ENCODE measurements at places on chromosomes 7 and 10. TPM values are rescaled to one million over a fixed set of nuclear protein-coding genes. Genes with fewer than 3 reads are reported as not detected.

DNA sequence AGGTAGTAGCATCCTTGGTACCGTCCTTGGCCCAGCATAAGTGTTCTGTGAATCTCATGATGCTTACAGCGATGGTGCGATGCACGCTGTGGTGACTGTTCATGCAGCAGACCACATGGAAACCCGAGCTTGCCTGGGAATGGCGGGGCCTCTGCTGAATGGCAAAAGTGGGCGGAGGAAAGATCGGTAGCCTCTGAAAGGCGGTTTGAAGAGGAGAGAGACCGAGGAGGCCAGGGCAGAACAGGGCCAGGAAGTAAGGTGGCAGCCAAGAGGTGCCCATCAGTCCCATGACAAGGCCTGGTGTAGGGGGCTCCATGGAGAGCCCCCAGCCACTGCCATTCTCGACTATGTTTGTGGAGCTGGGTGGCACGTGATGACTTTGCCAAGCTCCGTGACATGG is 33.2 kb upstream of the CNPY1 start:
- H3K27ac ChIP-seq, result no peak overlapping the region
- H3K36me3 ChIP-seq, result no peaks in the 10 kb centered on the region
- H3K4me1 ChIP-seq, result no peaks in the 10 kb centered on the region
- DNase-seq, result no peak
- no peaks in the 10 kb centered on the region for H3K27me3 ChIP-seq

GRCh38 chr7:141436139-141436538 is 115.1 kb upstream of the AGK start:
- DNase-seq, result no peak
- no peak overlapping the region for H3K4me3 ChIP-seq
- H3K27ac ChIP-seq, result no peak overlapping the region
- H3K4me1 ChIP-seq, result no peaks in the 10 kb centered on the region
- H3K36me3 ChIP-seq, result no peaks in the 10 kb centered on the region
- no peaks in the 10 kb centered on the region for H3K27me3 ChIP-seq

- no peak overlapping the region for H3K4me3 ChIP-seq
- peaks cover 40% of the 10 kb centered on the region for H3K4me1 ChIP-seq
- H3K27me3 ChIP-seq, result no peaks in the 10 kb centered on the region
- H3K27ac ChIP-seq, result peak overlapping the region; percentile 64
- no peak for DNase-seq
These were observed 29.5 kb downstream of the ZNF775 start for GRCh38 chr7:150408393-150409299.

GRCh38 chr10:116723428-116724281 is 18.7 kb downstream of the HSPA12A start:
- H3K27ac ChIP-seq, result no peak overlapping the region
- peaks cover 7% of the 10 kb centered on the region for H3K27me3 ChIP-seq
- H3K4me1 ChIP-seq, result peaks cover 20% of the 10 kb centered on the region
- DNase-seq, result peak; percentile 77
- no peaks in the 10 kb centered on the region for H3K36me3 ChIP-seq

DNA sequence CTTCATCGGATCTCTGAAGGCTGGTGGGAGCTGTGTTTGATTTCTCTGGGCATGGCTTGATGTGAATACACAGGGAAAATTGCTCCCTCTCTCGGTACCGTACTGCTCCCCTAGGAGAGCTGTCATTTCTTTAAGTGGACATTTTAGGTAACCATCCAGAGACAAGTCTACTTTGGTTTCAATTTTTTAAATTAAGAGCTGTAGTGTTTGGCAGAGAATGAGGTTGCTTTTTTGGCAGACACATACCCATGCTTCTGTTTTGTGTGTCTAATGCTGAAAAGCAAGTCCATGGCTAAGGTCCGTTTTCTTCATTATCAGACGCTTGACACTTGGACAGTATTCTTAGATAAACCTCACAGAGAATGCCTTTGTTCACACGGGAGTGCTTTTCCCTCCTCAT is 61.3 kb upstream of the TRIL start:
- no peaks in the 10 kb centered on the region for H3K4me1 ChIP-seq
- H3K27ac ChIP-seq, result no peak overlapping the region
- no peaks in the 10 kb centered on the region for H3K36me3 ChIP-seq
- no peak overlapping the region for H3K4me3 ChIP-seq
- no peaks in the 10 kb centered on the region for H3K27me3 ChIP-seq

- H3K27me3 ChIP-seq, result no peaks in the 10 kb centered on the region
- no peak overlapping the region for H3K27ac ChIP-seq
- H3K4me3 ChIP-seq, result no peak overlapping the region
These were observed 187.5 kb downstream of the GPAM start for GRCh38 chr10:111996103-111996502.

GRCh38 chr10:128864554-128865295 is 602.3 kb upstream of the MGMT start:
- H3K36me3 ChIP-seq, result no peaks in the 10 kb centered on the region
- no peak overlapping the region for H3K27ac ChIP-seq
- no peaks in the 10 kb centered on the region for H3K27me3 ChIP-seq
- DNase-seq, result no peak

- H3K27me3 ChIP-seq, result no peaks in the 10 kb centered on the region
- no peak for DNase-seq
- no peak overlapping the region for H3K4me3 ChIP-seq
- no peaks in the 10 kb centered on the region for H3K4me1 ChIP-seq
- H3K36me3 ChIP-seq, result no peaks in the 10 kb centered on the region
- H3K27ac ChIP-seq, result no peak overlapping the region
These were observed 161.2 kb downstream of the PCLO start for GRCh38 chr7:83001362-83002040.

The TMEM254 gene
- 11.1 TPM for total RNA-seq

The CCDC186 gene
- total RNA-seq, result 51.1 TPM

GRCh38 chr10:5542100-5542499 is 17.3 kb downstream of the CALML3 start:
- DNase-seq, result no peak
- H3K4me3 ChIP-seq, result no peak overlapping the region
- no peaks in the 10 kb centered on the region for H3K36me3 ChIP-seq
- H3K27me3 ChIP-seq, result no peaks in the 10 kb centered on the region
- no peak overlapping the region for H3K27ac ChIP-seq
- no peaks in the 10 kb centered on the region for H3K4me1 ChIP-seq

DNA sequence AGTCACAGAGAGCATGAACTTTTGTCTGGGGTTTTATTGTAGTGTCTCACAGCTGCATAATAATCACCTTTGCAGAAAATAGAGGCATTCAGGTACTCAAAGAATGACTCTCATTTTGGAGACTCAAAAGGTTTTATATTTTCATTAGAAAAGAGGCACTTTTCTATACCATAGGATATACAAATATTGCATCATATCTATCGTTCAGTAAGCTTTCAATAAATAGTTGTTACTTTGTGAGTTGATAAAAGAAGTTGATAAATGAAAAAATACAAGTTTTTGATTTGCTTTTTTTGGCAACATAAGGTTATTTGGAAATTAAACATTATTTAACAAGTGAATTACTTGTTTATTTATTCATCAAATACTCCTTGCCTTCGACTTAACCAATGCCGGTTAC is 279.9 kb downstream of the ARL4A start:
- no peaks in the 10 kb centered on the region for H3K4me1 ChIP-seq
- no peaks in the 10 kb centered on the region for H3K27me3 ChIP-seq
- no peak overlapping the region for H3K4me3 ChIP-seq
- no peaks in the 10 kb centered on the region for H3K36me3 ChIP-seq
- no peak overlapping the region for H3K27ac ChIP-seq
- DNase-seq, result no peak

The STEAP1 gene
- not detected for total RNA-seq

DNA sequence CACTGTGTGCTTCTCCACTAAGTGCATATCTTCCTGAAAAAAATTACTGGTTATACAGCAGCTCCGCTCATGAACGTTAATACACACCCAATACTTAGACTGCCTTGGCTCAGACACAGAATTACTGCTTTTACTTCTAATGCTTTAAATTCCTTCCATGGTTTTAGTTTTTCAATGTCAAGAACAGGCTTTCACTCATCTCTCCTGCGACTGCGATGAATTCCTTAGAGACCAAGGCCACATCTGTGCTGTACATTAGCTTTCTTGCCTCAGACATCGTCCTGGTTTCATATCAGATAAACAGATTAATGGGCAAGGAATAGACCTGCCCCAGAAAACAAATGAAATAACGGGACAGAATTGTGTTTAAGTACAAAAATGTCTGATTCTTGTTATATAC is 120.2 kb downstream of the CYP26A1 start:
- no peak overlapping the region for H3K27ac ChIP-seq
- H3K36me3 ChIP-seq, result no peaks in the 10 kb centered on the region
- no peaks in the 10 kb centered on the region for H3K4me1 ChIP-seq
- no peak overlapping the region for H3K4me3 ChIP-seq

DNA sequence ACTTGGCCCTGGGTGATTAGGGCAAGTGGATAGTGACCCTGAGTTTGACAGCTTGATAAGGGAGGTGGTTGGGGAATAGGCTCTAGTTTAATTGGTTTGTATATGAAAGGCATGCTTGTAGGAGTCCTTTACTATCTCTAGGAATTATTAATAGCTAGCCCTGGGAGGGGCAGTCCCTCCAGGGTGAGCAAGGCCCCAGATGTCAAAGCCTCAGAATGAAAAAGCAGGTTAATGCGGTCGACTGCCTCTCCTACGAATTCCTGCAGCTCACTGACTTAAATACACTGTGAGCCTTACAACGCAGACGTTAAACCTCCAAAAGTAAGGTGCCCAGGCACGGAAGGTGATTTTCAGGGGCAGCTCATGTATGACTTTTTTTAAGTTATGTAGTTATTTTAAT is 5.2 kb upstream of the BTBD16 start:
- no peak overlapping the region for H3K4me3 ChIP-seq
- no peaks in the 10 kb centered on the region for H3K27me3 ChIP-seq
- no peak overlapping the region for H3K27ac ChIP-seq
- H3K36me3 ChIP-seq, result no peaks in the 10 kb centered on the region

DNA sequence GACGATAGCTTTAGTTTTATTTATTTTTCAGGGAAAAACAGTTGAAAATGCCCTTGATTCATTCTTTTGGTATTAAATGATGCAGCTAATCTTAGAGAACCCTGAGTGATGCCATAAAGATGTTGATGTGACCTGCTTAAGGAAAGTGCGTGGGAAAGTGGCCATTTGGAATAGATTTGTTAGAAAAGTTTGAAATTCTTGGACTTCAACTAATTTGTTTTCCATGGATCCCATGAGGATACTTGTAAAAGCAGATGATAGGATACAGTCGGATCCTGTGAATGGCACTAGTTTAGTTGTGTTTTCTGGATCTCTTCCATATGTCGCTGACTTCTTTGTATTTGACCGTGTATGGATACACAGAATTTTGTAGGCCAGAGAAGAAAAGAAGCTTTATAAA is 69.0 kb downstream of the SEPTIN7 start:
- peaks cover 35% of the 10 kb centered on the region for H3K36me3 ChIP-seq
- DNase-seq, result no peak
- H3K4me1 ChIP-seq, result no peaks in the 10 kb centered on the region
- H3K27ac ChIP-seq, result no peak overlapping the region
- no peak overlapping the region for H3K4me3 ChIP-seq

DNA sequence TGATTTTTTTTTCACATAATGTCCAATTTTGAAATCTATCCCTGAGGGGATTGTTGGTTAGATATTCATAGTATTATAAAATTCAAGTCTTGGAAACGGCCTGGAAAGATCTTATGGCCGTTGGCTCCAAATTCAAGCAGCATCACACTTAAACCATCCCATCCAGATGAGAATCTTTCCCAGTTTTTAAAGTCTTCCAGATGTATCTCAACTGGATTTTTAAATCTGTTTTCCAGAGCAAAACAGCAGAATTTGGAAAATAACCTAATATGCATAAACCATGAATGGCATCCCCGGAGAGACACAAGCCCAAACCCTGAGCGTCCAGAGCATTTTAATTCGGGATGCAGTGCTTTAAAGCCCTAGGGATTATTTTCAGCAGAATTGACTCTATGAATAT is 208.2 kb upstream of the PRKCQ start:
- H3K27ac ChIP-seq, result no peak overlapping the region
- DNase-seq, result no peak
- no peaks in the 10 kb centered on the region for H3K27me3 ChIP-seq
- H3K36me3 ChIP-seq, result no peaks in the 10 kb centered on the region
- H3K4me3 ChIP-seq, result no peak overlapping the region

GRCh38 chr7:22358820-22359697 is 2.1 kb upstream of the RAPGEF5 start:
- H3K4me1 ChIP-seq, result peaks cover 8% of the 10 kb centered on the region
- H3K4me3 ChIP-seq, result no peak overlapping the region
- H3K27me3 ChIP-seq, result peaks cover 6% of the 10 kb centered on the region
- H3K27ac ChIP-seq, result no peak overlapping the region

DNA sequence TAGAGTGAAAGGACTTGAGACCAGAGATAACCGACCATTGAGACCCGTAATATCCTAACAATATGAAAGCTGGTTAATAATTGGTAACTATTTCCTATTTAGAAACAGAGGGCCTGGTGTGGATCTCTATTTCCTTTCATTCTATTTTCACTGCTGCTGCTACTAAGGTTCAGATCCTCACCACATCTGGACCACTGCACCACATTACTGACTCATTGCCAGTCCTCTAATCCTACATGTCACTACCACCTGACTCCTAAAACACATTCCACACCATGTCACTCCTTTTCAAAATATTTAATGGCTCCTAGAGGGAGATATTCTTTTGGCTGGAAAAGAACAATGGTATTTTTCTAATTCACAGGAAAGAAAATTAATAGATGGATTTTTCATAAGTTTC is 6.4 kb downstream of the USP54 start:
- DNase-seq, result no peak
- H3K27ac ChIP-seq, result no peak overlapping the region
- H3K27me3 ChIP-seq, result no peaks in the 10 kb centered on the region
- H3K4me1 ChIP-seq, result no peaks in the 10 kb centered on the region

- H3K36me3 ChIP-seq, result no peaks in the 10 kb centered on the region
- no peaks in the 10 kb centered on the region for H3K27me3 ChIP-seq
- H3K27ac ChIP-seq, result no peak within 1 kb of the TSS
- no peaks in the 10 kb centered on the region for H3K4me1 ChIP-seq
These were observed at the start of gene CPA4 for GRCh38 chr7:130292682-130293257. TSS of gene CPA4 (plus strand) at chr7:130293161. CDS start at chr7:130293181, 20 bp downstream.

The STEAP4 gene
- 0.18 TPM for total RNA-seq

The NXPH1 gene
- total RNA-seq, result not detected

GRCh38 chr7:10325395-10325794 is 648.3 kb upstream of the PHF14 start:
- H3K27ac ChIP-seq, result no peak overlapping the region
- no peak for DNase-seq
- H3K4me3 ChIP-seq, result no peak overlapping the region
- no peaks in the 10 kb centered on the region for H3K4me1 ChIP-seq
- H3K36me3 ChIP-seq, result no peaks in the 10 kb centered on the region

The CTAGE4 gene
- not detected for total RNA-seq

- H3K36me3 ChIP-seq, result no peaks in the 10 kb centered on the region
- peak; percentile 41 for DNase-seq
- H3K27ac ChIP-seq, result peak within 1 kb of the TSS; percentile 22
- peaks cover 32% of the 10 kb centered on the region for H3K4me1 ChIP-seq
These were observed at the start of gene RGS10 for GRCh38 chr10:119542357-119542987. TSS of gene RGS10 (minus strand) at chr10:119542719. CDS start at chr10:119542638, 81 bp downstream.

DNA sequence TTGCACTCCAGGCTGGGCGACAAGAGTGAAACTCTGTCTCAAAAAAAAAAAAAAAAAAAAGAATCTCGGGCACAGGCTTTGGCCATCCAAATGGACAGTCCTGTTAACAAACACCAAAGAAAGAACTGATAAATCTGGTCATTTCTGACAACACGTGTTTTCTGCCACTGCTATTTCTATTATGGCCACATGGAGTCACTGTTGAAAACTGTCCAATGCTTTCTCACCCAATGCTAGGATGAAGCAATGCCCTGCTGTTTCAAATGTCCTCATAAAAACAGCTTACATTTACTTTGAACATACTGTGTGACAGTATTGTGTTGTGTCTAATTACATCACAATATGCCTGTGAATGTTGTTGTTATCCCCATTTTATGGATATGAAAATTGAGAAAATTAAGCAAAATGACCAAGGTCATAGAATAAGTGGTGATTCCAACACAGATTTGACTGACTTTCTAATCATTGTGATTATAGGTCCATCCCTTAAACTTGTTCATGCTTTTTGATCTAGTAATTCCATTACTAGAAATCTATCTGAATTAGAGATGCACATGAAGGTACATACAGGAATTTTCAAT is 19.9 kb upstream of the MAP3K8 start:
- no peaks in the 10 kb centered on the region for H3K36me3 ChIP-seq
- DNase-seq, result no peak
- peaks cover 8% of the 10 kb centered on the region for H3K4me1 ChIP-seq

Measured in natural killer cell (primary cell).